NCI-H460 (cell line): ENCODE measurements at places on chromosomes 2 and 18.

DNA sequence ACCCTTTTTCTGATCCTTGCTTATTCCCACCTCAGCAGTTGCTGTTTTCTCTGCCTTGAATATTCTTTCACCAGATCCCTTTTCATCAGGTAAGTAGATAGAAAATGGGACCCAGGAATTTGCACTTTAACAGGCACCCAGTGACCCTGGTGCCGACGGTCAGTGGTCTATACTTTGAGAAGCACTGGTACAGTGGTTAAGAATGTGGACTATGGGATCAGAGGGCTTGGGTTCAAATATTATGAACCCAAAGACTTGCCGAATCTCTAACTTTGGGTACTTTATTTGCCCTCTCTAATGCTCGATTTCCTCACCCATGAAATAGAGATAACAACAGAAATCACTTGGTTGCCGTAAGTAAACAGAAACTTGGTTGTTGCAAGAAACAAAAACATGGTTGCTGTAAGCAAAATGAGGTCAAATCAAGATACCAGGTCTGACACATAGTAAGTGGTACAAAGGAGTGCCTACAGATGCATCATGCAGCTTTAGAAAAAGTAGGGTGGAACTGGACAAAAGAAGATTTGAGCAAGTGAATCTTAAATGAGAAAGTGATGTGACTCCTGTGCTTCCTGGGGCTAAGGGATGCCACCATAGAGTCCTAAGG, 69.5 kb upstream of the GLS start:
- no peak for DNase-seq

GRCh38 chr2:65420712-65421431, 11.5 kb downstream of the SPRED2 start:
- DNase-seq = no peak

- no peak for DNase-seq
These were observed 125.4 kb upstream of the RNF152 start for GRCh38 chr18:62018034-62018758.

GRCh38 chr2:189629531-189630453, 31.5 kb upstream of the ASNSD1 start:
- no peak for DNase-seq

- DNase-seq = no peak
These were observed 3.5 kb upstream of the CYS1 start for GRCh38 chr2:10083692-10084211.

DNA sequence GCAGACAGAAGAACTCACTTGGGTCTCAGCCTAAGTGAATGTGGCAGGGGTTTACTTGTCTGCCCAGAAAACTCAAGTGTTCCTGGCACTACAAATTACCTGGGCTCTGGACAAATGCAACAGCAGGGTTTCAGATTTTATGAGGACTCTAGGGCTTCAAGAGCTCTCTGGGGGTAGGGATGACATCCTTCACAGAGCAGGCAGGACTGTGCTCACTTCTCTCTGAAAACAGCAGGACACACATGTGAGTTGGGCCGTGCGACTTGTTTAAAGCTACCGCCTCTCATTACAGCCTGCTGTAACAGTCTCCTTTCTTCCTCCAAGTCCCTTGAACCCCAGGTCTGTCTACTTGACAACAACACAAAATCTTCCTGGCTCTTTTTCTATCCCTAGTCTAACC, 212.6 kb downstream of the EN1 start:
- no peak for DNase-seq

- DNase-seq = no peak
These were observed 1291.6 kb upstream of the ZEB2 start for GRCh38 chr2:145811276-145812164.

- DNase-seq = no peak
These were observed 293.0 kb downstream of the KCNS3 start for GRCh38 chr2:18171191-18172139.

- no peak for DNase-seq
These were observed 36.6 kb downstream of the KCNS3 start for GRCh38 chr2:17915099-17915498.

GRCh38 chr2:27264253-27264752, 1.5 kb upstream of the SLC30A3 start:
- DNase-seq = no peak

DNA sequence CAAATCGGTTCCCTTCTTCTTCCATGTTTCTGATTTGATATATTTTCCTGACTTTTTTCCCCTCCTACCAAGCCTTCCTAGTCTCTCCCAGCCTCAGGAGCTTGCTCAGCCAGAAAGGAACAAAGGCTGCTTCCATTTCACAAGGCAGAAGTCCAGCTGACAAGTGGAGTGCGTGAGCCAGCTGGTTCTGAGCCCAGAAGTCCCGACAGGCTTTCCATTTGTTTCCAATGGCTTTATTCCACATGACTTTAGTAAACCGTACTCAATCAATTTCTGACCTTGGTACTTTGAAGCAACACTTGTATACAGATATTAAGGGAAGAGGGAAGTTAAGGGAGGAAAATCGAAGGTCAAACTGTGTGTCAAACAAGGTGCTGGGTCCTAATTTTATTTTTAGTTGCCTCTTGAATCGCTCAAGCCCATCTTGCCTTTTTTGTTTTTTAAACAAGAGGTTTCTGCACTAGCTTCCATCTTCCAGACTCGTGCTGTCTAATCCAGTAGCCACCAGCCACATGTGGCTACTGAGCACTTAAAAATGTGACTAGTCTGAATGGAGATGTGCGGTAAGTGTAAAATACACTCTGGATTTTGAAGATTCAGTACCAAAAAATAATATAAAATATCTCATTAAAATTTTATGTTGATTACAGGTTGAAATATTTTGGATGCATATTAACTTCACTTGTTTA, 36.2 kb downstream of the WIPF1 start:
- no peak for DNase-seq

DNA sequence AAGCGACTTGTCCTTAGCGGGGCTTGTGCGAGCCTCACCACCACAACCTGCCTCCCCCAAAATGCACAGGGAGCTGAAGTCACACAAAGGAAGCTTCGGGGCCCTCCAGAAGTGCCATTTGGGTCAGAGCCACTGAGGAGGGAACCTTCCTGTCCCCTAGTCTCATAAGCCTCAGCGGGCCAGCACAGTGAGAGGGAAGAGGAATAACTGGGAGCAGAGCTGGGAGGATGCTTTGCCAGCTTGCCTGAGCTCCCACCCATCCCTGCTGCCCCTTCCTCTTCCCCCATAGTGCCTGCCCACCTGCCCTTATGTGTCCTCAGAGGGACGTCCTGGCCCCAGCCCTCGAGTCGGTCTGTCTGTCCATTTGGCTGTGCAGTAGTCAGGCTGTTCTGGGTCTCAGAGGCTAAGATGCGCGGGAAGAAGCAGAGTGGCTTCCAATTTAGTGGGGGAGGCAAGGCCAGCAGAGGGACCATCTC, 51.8 kb upstream of the GPR17 start:
- DNase-seq = no peak

DNA sequence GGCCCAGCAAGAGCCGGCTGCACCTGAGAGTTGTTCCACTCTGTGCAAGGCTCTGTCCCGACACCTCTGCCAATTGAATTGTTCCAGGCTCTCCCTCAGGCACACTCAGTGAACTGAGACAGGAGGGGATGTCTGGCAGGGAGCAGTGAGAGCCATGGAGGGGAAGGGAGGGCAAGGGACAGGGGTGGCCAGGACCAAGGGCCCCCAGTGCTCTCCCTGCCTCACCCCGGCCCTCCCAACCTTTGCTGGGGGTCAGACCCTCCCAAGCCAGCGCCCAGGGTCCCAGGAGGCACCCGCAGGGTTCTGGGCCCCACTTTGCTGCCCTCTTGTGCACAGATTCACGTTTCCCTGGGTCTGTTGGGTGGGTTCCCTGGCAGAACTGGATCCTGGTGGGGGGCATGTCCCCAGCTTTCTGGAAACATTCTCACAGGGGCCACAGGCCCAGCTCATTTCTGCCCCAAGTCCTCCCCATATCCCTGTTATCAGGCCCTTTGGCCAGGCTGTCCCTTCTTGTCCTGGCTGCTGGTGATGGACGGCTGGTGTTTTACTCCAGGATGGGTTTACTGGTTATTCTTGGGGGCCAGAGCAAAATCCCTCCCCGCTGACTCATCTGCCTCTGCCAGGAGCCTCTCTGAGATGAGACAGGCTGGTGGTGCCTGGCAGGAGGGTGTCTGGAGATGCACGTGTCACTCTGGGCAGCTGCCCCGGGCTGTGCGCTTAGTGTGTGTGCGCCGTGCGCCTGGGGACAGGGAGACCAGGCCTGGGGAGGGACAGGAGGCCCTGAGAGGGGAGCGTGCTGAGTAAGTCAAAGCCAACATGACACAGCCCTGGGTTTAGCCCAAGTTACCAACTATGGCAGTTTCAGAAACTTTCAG, 136.5 kb upstream of the CTDP1 start:
- DNase-seq = no peak

DNA sequence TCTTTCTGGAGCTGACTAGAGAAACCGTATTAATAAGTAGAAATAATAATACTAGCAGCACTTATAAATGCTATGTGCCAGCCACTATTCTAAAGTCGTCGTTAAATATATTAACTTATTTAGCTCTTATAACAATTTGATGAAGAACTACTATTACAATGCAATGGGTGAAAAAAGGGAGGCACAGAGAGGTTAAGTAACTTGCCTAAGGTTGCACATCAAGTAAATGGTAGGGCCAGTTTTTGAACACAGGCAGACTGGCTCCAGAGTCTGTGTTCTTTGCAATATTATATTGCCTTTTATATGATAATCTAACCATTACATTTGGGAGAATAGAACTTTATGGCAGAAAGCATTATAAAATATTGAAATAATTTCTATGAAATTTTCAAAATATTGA, 17.6 kb downstream of the INPP1 start:
- DNase-seq = no peak

DNA sequence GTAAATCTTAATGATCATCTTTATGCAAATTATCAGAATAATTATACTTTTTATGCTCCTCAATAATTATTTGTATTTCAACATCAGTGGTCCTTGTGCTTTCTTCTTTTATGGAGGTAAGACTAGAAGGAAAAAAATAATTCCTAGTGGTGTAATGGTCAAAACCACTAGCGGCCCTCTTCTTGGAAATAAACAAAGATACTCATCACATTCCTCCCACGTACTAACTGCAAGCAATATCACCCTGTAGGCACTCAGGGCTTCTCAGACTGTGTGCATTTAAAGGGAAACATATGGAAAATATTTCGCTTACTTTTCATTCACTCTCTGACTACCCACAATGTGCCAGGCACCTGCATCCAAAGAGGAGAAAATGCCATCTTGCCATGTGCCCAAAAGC, 263.7 kb downstream of the DOK6 start:
- DNase-seq = no peak

DNA sequence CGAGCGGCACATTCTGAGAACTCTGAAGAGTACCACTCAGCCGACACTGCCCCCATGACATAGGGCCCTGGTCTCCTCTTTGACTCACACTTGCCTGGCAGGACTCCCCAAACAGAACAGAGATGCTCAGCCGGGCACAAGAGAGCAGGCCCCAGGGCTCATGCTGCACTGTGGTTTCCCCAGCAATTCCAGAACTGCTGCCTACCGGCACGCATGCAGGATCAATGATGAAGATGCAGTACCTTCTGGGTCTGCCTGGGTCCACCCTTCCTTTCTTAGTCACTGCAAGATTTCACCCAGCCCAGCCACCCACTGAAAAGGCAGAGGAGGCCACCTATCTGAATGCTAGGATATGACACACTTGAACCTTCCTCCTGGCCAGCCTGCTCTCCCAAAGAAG, 49.4 kb downstream of the BCL11A start:
- no peak for DNase-seq

DNA sequence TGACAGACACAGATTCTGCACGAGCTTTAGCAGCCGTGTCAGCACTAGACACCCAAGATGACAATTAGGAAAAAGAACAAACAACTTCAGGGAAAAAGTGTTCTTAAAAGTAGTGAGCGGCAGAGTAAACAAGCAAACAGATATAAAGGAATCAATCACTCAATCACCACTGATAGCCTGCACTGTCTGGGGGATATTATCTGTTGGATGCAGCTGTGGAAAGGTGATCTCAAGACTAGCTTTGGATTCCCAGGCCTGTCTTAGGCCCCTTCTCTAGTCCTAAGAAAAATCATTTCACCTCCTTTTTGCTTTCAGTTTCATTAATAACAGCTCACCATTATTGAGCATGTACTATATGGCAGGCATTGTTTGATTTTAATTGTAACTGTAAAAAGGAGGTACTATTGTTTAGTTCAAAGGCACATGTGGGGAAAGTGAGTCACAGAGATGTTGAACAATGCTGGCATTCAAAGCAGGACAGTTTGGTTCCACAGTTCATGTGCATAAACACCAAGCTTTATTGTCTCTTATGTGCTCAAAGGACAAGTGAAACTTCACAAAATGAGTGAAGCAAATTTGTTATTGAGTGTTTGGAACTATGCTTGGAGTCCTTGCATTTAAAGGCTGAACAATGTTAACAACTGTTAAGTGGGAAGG, 147.3 kb upstream of the TCF4 start:
- no peak for DNase-seq

- no peak for DNase-seq
These were observed 194.7 kb upstream of the PXDN start for GRCh38 chr2:1938986-1939385.

DNA sequence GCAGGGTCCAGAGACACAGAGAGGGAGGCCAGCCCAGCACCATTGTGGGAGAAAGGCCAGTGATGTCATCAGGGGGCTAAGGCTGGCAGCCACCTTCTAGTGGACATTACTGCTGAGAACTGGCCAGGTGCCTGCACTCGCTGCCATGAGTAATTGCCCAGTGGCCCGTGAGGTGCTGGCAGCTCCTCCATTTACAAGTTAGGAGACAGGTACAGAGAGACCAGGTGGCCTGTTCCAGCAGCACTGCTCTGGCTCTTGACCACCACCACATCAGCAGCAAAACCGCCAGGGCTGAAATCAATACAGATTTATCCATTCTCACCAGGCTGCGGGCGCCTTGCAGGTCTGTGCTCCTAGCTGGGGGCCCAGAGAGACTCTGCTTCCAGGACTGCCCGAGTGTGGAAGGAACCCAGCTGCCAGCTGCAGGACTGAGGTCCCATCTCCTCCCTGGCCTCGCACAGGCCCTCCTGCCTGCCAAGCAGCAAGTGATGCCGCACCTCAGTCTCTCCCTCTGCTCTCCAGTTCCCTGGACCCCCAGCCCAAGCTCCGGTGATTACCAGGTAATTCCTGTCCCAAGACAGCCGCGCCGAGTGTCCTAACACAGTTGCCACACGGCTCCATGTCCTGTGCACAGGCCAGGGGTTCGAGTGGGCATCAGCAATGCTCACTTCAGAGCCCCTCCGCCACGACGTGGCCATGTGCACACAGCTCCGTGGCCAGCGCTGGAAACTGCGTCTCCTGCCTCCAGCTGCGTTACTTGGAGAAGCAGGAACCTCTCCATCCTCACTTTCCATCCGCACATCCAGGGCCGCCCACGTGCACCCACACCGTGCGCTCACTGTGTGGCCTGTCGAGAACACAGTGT, 101.0 kb upstream of the CTDP1 start:
- no peak for DNase-seq

DNA sequence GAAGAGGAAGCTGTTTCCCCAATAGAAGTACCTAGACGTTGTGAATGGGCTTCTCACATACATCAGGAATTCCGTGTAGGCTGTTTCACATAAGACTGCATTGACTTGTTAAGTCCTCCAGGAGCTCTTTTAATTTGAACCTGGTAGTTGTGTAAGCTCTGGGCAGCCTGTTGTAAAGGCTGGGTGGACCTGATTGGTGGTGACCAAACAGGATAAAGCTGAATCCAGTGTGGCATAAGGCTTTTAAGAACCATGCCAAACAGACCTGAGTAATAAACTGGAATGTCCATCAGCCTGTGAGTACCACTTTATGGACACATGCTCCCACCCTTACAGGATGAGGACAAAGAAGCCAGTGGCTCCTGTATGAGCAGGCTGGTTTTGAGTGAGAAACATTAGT, 24.1 kb downstream of the RMND5A start:
- DNase-seq = no peak

GRCh38 chr2:128368437-128369107, 49.9 kb upstream of the HS6ST1 start:
- DNase-seq = no peak
